Right ventricle myocardium superior (tissue), 1 donor: ENCODE measurements at places on chromosomes 16 and 17. TPM values are rescaled to one million over a fixed set of nuclear protein-coding genes. Genes with fewer than 3 reads are reported as not detected.

GRCh38 chr17:9484789-9485188, 90.8 kb downstream of the STX8 start:
- DNase-seq, result no peak

DNA sequence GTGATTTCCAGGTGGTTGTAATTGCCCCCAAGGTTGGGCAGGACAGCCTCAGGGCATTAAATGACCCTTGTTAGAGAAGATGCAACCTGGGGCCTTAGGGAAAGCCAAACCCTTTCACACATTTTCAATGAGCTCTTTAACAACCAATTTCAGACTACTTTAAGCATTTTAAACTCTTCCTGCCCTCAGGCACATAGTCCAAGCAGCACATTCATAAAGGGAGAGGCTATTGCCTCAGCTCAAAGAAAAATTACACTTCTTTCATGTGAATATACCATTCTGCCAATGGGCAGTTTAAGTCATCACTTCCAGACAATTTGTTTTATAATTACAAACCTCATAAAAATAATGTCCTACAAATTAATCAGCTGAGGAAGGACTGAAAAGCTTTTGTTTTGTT, 544.5 kb downstream of the NPIPA7 start:
- DNase-seq, result no peak

DNA sequence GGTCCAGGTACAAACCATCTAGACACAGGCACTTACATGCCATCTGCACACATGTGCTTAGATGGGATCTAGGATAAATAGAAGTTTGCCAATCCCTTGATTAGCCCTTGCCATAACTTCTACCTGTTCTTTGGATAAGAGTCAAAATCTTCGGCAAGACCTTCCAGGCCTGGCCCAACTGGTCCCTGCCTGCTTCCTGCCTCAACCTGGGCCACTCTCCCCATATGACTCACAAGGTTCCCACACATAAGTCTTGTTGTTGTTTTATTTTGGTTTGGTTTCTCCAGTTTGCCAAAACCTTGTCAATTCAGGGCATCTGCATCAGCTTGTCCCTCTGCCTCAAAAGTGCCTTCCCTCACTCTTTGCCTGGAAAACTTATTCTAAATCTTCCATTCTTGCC, 95.3 kb upstream of the XYLT1 start:
- no peak for DNase-seq

DNA sequence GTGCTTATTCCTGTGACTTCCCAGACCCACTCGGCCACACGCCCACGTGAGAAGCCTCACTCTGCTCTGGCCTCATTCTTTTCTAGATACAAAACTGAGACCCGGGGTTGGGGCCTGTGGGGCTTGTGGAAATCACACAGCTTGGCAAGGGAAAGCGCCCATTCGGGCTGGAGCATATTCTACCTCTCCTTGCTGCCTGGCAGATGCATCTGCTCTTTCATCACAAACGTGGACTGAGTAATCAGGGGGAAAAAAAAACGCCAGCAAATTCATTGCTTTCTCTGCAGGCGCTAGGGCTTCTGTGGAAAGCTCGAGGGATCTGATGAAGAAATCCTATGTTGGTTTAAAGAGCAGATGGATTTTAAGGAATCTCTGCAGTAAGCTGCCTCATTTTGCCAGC, 44.4 kb downstream of the DNAH9 start:
- DNase-seq, result no peak

The TNFRSF17 gene
- total RNA-seq, result not detected

The SULT1A1 gene
- total RNA-seq, result 13.1 TPM
